ENCODE measurements at places on chromosomes 3 and 15.

GRCh38 chr15:55587321-55588069, 650 bp downstream of the PYGO1 start:
- DNase-seq, result peak; percentile 15

DNA sequence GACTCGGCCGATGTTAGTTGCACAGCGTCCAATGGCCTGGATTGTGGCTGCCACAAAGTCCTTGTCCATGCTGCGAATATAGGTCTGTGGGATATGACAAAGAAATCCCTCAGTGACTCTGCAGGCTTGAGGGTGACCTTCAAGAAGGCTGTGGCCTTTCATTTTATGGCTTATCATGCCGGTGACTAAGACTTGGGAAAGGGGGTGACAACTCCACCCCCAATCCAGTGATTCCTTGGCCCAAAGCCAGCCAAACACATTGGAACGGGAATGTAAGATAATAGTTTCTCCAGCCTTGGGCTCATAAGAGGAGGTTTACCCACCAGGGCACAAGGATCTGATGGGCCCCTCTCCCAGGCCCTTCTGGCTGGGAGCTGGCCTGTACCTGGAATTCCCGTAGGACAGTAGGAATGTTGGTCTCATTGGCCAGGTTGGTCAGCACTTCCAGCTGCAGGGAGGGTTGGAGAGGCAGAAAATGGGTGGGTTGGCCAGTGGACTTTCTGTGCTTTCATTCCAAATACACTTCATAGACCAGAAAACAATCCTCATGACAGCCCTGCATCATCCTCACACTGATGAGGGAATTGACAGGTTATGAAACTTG, 30.7 kb upstream of the CPEB1 start:
- DNase-seq, result no peak

DNA sequence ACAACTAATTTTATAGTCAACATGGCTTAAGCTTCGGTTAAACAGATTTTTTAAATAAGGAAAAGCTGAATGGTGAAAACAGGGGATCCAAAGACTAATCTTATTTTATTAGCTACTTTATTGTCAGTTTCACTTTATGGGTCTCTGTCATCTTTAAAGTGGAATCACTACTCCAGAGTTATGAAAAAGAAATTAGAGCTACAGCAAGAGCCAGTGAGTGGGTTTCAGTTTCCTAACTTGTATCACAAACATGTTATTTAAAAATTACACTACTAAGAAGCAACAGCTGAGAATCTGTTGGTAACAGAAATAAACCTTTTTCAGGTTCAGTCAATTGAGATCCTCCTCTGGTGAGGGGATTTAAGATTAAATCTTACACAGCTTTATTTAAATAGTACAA, 10.0 kb downstream of the PHC3 start:
- no peak for DNase-seq

DNA sequence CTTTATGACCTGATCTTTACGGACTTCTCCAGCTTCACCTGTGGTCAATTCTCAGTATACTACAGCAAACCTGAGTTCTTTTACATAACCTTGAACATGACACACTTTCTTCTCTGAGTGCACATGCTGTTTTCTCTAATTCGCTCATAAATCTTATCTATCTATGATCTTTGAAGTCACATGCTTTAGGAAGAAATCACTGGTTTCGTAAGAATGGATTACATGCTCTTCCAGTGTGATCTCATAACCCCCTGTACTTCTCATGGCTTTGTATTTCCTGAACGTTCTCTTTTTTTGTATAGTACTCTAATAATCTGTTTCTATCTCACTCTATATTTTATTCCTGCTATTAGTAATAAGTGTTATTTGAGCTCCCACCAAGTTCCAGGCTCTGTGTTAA, 1165.2 kb downstream of the TBL1XR1 start:
- DNase-seq, result no peak

DNA sequence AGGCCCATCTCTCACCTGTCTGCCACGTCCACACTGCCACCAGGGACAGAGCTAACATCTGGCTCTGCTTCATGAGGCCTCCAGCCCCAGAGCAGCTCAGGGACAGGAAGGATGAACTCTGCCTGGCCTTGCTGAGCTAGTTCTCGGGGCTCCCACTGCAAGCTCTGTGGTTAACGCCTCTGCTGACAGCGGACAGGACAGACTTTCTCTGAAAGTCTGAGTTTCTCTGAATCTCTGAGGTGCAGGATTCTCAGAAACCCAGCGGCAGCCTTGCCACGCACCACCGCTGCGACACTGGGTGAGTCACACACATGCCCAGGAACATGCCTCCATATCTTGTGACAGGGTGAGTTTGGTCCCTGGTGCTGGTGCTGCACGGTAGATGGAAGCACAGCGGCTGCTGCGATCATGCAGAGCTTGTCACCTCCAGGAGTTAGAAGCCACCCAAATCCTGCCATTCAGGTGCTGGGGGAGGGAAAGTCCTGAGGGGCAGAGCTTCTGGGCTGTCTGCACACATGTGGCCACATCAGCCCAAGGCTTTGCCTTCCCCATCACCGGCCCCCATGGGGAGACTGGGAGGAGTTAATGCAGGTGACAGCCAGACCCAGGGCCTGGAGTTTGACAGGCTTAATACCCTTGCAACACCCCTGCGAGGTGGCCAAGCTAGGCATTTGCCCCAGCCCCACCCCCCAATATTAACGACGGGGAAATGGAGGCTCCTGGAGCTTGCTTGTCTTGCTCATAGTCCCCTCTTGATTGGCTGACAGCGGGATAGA, 267.0 kb downstream of the PLCL2 start:
- no peak for DNase-seq

GRCh38 chr15:78077053-78077870, at the start of gene TBC1D2B:
TBC1D2B (minus strand) TSS chr15:78077711; CDS start chr15:78077652, 59 bp downstream.
- peak; percentile 22 for DNase-seq

GRCh38 chr15:90872486-90873184, 4.2 kb downstream of the FURIN start:
- no peak for DNase-seq

DNA sequence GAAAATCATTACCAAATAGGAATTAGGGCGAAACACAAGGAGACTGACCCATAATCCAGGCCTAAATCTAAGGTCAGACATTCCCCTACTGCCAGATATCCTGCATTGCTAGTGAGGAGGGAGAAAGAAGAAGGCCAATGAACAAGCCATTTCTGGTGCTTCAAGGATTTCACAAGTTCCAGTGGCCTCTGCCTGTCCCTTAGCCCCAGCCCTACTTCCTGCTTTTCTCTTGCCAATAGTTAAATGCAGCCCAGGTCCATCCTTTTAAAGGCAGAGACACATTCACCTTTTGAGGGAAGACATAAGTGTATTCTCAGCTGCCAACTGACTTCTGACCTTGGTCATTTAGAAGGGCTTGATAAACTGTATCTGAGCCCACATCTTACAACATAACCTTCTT, 135.8 kb downstream of the ZNF621 start:
- no peak for DNase-seq

GRCh38 chr3:20352546-20353179, 166.7 kb upstream of the SGO1 start:
- no peak for DNase-seq

DNA sequence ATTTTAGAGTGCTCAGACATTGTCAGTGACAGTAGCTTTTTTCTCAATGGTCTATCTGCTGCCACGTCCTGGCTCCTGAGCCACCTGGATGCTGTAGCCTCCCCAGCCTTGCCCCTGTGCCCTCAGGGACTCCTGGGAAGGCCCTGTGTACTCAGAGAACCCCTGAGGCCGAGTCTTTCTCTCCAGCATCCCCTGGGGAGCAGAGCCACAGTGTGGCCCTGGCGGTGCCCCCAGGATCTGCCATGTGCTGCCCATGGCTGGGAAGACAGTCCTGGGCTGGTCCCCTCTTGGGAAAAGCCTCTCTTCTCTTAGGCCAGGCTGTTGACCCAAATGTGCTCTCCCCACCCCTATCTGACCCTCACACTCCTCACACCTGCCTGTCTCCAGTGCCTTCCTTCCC, 5.0 kb downstream of the MYD88 start:
- no peak for DNase-seq

DNA sequence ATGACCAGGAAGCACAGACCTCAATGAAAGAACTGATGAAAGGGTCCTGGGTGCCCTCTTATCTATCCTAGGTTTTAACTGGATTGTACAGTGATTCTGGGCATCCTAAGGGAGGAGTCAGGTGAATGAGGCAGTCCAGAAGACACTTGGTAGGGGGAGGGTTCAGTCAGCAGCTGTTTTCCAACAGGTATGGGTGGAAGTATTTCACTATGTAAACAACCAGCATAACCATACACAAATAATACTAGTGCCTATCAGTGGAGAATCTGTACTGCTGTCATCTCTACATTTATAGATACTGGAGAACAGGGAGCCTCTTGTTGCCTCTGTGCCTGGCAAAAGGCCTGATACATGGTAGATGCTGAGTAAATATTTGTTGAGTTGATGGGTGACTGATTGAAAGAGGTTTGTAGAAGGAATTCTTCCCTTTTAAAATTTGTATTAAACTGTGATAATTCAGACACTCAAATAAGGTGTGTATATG, 328.5 kb downstream of the RBMS3 start:
- DNase-seq, result no peak

GRCh38 chr3:3071136-3071535, 39.0 kb downstream of the IL5RA start:
- DNase-seq, result no peak

- no peak for DNase-seq
Measured at GRCh38 chr15:27683121-27683520, 416.0 kb downstream of the OCA2 start.

DNA sequence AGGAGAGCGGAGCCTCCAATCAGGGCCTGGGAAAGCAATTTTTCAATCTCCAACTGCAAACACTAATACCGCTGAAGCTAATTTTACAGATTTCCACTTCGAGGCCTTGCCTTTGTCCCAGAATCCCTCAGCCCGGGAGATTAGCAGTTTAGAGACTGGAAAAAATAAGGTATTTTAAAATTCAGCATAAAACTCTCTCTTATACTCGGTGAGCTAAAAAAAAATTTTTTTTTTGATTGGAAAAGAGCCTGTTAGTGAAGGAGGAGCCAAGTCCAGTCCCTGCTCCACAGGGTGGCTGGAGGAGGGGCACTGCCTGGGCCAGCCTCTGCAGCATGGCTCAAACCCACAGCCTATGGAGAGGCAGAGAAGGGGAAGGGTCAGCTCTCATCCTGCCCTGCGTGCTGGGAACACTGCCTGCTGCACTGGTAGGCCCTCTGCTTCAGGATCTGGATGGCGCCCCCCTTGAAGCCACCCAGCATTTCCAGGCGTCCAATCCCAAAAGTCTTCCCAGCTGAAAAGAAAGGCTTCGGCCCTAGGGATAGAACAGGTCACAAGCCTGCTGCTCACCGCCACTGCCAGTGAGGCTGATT, 48.9 kb downstream of the CACNA2D2 start:
- no peak for DNase-seq

DNA sequence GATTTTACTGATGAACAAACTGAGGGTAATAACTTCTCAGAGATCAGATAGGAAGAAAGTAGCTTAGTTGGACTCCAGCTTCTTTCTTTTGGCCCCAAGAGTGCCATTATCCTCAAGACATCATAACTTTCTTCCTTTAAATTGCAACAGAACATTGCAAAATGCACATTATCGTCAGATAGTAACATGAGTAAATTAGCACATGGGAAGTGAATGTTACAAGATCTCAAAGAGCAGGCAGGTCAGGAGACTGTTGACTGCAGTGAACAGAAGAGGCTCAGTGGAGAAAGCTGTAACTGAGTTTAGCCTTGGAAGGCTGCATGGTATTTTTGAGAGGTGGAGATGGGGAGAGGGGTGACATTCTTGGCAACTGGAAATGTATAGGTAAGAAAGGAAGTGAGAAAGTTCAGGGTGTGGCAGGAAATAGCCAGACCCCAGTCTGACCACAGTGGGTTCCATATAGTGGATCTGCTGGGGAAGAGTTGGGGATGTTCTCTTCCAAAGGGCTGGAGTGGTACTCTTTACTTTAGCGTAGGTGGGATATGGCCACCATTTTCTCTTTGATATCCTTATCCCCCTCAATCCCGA, 307.7 kb downstream of the RPLP1 start:
- no peak for DNase-seq

DNA sequence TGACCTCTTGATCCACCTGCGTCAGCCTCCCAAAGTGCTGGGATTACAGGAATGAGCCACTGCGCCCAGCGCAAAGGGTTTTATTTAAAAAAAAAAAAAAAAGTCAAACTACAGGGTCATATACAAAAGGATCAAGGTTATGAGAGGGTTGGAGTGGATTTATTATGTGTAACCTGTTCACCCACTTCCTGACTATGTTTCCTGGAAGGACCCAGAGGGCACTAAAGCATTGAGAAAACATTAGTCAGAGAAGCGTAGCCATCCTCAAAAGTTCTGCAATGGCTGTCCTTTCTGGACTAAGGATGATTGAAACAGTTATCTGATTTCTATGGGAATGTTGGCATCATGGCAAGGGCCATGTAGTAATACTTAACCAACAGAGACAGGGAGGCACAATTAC, 7.3 kb upstream of the SCAPER start:
- DNase-seq, result no peak

DNA sequence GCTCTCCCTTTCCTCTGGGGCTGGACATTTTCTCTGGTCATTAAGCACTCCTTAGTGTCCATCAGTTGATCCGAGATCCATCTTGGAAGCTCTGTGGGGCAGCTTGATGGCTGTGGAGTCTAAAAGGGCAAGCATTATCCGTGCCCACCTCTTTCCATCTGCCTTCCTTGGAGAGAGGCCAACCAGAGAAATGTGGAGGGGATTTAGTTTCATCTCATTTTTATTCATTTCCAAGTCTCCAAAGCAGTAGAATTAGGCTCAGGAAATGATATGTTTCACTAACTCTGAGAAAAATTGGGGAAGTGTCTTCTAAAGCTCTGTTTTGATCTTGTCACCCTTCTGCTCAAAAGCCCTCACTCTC, 95.9 kb upstream of the KLHL25 start:
- DNase-seq, result no peak

GRCh38 chr3:71903112-71903495, 118.2 kb upstream of the PROK2 start:
- DNase-seq, result no peak

DNA sequence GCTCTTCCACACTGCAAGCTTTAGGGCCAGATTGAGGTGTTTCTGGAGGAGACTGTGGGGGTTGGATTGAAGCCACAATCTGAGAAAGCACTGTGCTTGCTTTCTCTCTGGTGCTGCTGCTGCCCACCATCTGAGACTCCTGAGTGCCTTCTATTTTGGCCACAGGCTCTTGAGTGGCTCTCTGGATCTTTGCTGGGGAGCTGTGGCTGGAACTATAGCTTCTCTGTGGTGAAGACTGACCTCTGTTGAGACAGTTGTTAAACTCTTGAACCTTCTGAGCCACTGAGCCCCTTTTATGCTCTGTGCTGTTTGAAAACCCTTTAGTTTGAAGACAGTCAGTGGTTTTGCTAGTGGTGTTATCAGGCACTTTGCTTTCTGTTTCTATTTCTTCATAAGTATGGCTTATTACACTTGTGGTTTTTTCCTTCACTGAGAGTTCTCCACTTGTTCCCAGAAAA, 108.7 kb upstream of the TSPAN3 start:
- DNase-seq, result no peak

DNA sequence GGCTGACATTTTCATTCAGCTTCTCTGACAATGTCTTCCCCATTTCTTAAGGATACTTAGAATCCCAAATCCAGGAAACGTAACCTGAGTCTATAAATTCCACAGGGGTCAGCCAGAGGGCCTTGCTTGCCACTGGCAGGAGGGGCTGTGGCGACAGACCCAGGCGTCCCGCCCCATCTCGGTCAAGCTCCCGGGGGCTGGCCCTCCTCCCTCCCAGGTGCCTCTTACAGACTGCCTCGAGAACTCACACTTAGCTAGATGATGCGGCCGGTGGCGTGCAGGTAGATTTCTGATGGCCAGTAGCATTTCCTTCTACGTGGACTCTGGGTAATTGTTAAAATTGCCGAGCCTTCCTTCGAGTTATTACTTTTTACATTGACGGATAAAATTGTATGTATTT, 172.5 kb downstream of the NSMCE3 start:
- no peak for DNase-seq

- no peak for DNase-seq
Measured at GRCh38 chr3:20056725-20057611, 16.7 kb downstream of the KAT2B start.

Measured in NCI-H1105 treated with DMSO at 0.1 percent for 48 hours (cell line).